ENCODE measurements at places on chromosomes 7 and 10. TPM values are rescaled to one million over a fixed set of nuclear protein-coding genes. Genes with fewer than 3 reads are reported as not detected.

The HNRNPA2B1 gene
- total RNA-seq: 140 TPM

The CH25H gene
- total RNA-seq: 8.5 TPM

The PANK1 gene
- total RNA-seq: 2.0 TPM

The COL26A1 gene
- not detected for total RNA-seq

The GPR85 gene
- 2.8 TPM for total RNA-seq

The NYAP1 gene
- 4.6 TPM for total RNA-seq

The MYL10 gene
- total RNA-seq: not detected

The DDX56 gene
- total RNA-seq: 69.9 TPM
